ENCODE measurements at places on chromosomes 7 and 10.

DNA sequence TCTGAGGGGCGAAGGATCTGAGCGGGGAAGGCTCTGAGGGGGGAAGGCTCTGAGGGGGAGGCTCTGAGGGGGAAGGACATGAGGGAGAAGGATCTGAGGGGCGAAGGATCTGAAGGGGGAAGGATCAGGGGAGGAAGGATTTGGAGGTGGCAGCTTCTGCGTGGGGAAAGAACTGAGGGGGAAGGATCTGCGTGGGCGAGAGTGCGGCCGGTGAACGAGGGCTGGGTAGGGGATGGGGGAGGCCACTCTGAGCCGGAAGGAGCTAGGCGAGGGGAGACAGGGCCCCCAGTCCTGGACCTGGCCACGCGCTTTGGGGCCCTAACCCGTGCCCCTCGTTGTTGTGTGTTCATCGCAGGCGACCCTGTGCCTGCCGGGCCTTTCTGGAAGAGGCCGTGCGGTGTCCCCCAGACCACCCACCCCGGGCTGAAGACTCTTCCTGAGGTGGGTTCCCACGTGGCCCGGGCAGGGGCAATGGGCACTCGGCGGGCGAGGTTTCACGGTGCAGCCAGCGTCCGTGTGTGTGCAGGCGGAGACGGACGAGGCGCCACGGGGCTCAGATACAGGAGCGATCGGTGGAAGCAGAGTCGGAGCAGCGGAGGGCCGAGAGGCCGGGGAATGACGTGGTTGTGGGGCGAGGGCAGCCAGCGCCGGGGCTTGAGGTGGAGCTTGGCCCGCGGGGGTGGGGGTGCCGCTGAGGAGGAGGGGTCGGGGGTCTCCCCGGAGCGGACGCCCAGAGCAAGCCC lies 2.0 kb downstream of the CALY start:
- DNase-seq = no peak

- no peak for DNase-seq
Observed at GRCh38 chr7:43695365-43695764, 34.0 kb downstream of the COA1 start.

DNA sequence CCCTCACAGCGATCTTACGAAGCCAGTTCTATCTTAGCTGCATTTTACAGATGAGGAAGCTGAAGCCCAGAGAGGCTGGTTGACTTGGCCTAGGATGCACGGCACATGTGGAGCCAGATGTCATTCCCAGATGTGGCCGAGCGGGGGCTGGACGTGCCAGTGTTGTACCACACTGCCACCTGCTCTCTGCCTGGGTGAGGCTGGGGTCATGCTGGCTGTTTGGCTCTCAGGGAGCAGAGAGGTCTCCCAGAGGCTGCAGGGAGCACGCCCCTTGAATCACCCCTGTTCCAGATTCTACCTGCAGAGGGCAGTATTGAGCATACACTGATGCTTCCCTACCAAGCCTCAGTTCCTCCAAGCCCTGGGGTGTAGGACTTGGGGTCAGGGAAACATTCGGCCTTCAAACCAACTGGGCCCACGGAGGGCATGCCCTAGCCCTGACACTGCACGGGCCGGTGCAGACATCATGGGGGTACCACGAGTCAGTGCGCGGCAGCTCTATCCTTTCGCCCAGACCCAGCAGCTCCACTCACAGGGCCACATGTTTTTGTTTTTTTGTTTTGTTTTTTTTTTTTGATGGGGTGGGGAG lies 3.8 kb upstream of the GTF2IRD1 start:
- peak; percentile 49 for DNase-seq

DNA sequence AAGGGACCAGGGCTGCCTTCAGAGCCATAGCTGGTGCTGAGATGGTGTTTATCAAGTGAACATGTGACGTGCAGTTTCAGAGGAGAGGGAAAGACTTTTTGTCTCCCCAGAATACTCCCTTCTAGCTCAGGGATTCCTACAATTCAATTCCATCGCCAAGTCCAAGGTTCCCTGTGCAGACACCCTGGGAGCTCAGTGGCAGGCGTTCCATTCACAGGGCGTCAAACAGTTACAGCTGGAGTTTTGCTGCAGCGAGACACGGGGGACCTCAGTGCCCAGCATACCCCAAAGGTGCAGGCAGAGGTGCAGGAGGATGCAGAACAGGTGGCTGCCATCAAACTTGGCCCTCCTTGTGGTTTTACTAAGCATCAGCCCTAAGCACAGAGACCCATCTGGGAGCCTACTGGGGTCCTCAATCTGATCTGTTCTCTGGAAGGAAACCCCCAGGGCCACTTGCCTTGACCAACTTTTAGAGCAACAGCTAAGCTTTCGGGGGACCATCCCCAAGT lies 846 bp upstream of the CALML5 start:
- no peak for DNase-seq

GRCh38 chr7:122736183-122736582 lies 33.5 kb upstream of the RNF148 start:
- no peak for DNase-seq

DNA sequence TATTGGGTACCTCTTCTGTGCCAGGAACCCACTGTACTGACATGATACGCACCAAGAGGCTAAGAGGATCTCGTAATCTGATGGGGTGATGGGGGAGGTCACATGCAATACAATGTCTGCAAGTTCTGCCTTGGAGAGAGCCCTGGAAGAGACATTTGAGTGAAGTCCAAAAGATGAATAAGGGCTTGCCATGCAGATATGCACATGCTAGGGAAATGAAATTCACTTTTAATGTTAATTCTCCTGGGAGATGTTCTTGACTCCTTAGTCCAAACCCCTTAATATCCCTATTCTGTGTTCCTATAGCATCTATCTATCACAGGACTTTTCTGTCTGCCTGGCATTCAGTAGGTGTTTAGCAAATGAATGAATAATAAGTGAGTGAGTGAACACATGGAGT lies 54.0 kb upstream of the GLCCI1 start:
- DNase-seq = no peak

DNA sequence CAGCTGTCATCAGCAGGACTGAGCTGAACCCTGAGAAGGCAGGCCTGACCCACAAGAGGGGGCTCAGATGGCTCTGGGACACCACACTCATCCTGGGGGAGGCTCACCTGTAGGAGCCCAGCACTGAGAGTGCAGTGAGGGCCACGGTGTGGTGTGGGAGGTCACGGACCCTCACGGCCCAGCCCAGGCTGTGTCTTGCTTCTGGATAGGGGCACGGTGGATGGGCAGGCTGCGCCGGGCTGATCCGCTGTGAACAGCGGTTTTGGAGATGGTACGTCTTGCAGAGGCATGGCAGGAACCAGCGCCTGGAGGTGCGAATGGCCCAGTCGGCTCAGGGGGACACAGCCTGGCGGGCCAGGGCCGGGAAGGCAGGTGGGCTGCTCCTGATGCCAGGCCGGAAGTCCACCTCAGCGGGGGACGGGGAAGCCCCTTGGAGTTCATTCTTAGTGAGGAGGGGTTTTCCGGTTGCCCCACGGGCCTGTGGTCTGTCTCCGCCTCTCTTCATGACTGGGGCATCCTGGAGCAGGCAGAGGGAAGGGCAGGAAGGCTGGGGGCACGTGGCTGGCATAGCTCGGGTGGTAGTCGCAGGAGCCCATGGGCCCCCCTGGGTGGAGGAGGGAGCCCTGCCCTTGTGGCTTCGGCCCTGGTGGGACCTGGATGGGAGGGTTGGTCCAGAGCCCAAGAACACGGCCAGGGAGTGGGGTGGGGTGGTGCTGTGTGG lies 112.5 kb downstream of the UNCX start:
- DNase-seq = no peak

DNA sequence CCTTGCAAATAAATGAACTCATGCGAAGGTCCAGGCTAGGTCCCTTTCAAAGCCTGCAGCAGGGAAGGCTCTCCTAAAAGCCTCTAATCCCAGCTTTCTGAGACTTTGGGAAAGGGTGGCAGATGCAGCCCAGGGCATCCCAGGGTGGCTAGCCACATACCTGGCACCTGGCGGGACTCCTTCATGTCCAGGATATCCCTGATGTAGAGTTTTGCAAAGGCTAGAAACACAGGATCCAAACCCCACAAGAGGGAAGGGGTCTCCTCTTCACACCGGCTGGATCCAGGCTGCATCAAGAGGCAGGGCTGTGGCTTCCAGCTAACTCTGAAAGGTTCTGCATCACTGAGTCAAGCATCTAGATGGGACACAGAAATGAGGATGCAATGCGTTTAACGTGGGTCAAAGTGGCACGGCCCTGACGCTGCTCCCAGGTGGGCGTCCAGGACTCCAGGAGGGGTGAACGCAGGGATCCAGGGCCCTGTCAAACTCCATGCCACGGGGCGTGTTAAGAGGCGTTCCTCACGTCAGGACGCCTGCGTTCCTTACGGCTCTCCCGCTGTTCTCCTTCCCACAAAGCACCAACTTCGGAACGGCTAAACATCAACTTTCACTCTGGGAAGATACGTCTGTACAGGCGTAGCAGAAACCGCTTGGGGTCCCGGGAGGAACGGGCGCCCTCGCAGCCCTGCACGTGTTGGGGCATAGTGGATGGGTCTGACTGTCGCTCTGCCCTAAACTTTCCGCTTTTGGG lies 507 bp downstream of the STN1 start:
- DNase-seq = no peak

GRCh38 chr7:110719741-110720140 lies 371.2 kb upstream of the LRRN3 start:
- DNase-seq = no peak

- DNase-seq = no peak
Observed at GRCh38 chr10:87656431-87657072, 3.1 kb upstream of the PAPSS2 start.

- DNase-seq = no peak
Observed at GRCh38 chr7:33044986-33045385, 17.6 kb downstream of the NT5C3A start.

- DNase-seq = no peak
Observed at GRCh38 chr7:12607134-12607533, 36.6 kb downstream of the SCIN start.

DNA sequence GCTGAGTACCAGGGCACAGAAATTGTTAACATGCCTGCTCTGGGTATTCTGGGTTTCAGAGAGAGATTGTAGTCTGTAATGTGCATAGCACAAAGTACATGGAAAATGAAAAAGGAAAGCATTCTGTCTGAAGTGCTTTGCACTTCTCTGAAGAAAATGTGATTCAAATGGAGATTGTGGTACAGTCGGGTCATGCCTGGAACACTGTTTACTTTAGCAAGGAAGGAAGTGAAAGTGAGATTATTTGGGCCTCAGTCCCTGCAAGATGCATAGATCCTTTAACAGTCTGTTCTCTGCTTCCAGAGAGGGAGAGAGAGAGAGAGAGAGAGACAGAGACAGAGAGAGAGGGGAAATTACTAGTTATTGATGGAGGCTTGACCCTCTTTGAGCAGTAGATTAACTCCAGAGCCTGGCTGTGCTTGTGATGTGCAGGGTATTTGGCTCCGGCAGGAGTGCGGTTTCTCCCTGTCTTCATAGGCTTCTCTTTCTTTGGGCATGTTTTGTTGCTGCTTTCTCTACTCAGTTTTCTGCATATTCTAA lies 5.4 kb downstream of the VWC2 start:
- DNase-seq = no peak
